ENCODE measurements at places on chromosomes 4 and X.
A peak's percentile ranks its signal among the peaks of the same experiment; 100 is the strongest.

- DNase-seq, result no peak
These were observed 6.2 kb upstream of the MGARP start for GRCh38 chr4:139286186-139286698.

DNA sequence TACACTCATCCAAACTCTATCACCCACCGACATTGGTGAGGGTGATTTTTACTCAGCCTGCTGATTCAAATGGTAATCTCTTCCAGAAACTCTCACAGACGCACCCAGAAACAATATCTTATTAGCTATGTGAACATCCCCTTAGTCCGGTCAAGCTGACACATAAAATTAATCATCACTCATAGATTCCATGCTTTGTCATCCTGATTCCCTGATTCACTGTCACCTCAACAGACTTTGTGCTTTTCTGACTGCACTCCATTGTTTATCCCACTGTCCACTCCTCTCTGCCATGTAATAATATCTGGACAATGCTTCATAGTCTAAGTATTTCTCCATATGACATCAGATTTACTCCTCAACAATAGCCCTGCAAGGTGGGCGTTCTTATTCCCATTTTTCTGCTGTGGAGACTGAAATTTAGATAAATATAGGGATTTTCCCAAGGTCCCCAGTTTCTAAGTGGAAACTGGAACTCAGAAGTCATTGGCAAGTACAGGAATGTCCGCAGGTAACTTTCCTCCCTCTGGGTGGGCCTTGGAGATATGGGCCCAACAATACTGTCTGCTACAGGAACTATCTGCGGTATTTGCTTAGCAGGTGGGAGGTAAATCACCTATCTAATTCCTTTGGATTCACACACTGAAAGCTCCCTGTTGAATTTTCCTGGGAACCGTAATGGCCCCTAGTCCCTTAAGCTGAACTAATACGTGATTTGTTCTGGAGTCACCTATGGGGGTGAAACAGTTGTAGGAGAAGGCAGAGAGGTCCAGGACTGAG is 228.6 kb upstream of the BCOR start:
- no peak for DNase-seq

GRCh38 chr4:39394706-39395105 is 12.0 kb upstream of the KLB start:
- DNase-seq, result no peak

DNA sequence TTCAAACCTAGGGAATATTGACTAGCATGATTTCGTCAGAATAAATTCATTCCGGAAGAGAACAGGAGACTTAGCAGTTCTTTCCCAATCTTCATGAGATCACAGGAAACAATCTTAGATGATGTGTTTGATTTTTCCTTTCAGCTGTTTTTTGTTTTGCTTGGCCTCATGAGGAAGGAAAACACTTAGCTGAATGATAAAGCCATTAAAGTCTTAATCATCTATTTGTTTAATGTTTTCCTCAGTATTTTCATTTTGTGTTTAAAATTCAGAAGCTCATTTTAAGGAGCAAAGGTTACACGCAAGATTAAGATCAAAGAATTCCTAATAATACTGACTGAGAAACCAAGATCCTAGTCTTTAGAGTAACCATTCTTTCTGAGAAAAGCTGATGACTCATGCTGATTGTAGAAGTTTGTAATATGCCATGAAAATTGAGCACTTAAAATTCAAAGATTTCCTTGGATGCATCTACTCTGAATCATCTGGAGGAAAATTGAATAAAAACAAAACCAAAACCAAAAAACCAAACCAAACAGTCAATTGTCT is 15.4 kb upstream of the TBC1D19 start:
- no peak for DNase-seq

DNA sequence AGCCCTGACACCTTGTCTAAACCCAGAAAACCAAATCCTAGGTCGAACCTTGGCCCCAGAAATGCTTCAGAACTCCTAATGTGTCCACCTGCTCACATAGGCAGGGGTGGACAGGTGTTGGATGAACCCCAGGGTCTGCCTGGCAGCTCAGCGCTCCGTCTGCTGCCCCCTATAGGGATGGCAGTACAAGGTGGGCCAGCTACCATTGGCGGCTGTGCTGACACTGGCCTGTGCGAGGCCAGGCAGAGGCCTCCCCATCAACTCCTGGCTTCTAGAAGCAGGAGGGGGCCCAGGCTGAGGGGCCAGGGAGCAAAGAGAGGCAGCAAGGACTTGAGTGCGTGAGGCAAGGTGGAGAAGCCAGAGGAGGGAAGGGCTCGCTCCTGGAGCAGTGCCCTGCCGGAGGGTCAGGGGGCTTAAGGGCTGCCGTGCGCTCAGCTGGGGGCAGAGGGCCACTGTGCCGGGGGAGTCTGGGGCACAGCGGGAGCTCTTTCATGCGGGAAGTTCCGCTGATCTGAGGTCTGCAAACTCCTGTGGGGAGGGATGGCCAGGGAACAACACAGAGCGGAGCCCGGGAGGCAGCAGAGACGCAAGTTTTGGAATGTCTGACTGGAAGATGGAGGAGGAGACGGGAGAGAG is 20.6 kb downstream of the CCNQ start:
- no peak for DNase-seq

DNA sequence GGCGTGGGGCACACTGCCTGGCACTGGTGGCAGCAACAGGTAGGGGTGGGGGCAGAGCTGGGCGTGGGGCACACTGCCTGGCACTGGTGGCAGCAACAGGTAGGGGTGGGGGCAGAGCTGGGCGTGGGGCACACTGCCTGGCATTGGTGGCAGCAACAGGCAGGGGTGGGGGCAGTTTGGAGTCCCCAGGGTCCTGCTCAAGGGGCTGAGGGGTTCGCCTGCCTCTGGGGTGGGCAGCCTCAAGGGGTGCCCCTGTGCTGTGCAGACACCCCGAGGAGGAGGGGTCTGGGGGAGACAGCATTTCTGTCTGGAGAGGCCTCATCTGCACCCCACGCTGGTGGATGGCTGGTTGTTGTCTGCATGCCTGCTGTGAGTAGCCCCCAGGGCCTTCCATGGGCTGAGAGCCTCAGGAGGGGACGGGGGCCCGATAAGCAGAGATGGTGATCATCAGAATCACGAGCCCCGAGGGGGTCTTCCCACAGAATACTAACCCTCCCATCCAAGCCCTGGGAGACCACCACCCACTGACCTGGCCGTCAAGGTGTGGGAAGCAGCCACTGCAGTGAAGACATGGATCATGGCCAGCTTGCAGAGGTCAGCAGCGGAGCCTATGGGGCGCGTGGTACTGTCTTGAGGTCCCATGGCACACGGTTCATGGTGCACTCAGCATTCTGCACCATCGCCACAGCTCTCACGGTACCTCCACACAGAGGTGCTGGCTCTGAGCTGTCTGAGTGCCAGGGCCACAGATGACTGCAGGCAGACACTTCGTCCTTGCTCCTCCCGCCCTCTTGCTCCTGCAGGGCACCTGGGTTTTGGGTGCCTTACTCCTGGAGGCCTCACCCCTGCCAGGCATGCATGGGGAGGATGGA is 21.5 kb downstream of the NAT8L start:
- DNase-seq, result no peak

- DNase-seq, result no peak
These were observed 30.2 kb downstream of the DMP1 start for GRCh38 chr4:87680271-87680670.

- no peak for DNase-seq
These were observed 17.7 kb downstream of the SNX25 start for GRCh38 chr4:185227131-185227551.

GRCh38 chr4:61580721-61581377 is 380.7 kb downstream of the ADGRL3 start:
- no peak for DNase-seq

DNA sequence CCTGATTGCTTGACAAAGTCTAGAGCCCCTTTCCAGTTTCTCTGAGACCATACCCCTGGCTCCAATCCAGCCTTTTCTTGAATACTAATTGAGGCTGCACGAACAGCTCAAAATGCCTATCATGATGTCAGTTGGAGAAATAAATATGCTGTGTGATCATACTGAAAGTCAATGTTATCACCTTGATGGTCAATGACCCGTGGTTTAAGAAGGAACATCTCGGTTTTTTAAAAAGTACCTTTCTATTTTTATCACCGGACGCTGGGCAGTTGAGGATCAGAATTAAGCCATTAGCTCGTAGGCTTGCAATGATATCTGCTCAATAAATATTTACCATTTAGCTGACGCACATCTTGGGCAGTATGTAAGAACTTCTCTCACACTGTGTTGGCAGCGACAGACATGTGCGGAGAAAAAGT is 852 bp upstream of the WDR44 start:
- DNase-seq, result no peak

GRCh38 chr4:155705664-155706063 is 39.0 kb downstream of the GUCY1A1 start:
- DNase-seq, result no peak

DNA sequence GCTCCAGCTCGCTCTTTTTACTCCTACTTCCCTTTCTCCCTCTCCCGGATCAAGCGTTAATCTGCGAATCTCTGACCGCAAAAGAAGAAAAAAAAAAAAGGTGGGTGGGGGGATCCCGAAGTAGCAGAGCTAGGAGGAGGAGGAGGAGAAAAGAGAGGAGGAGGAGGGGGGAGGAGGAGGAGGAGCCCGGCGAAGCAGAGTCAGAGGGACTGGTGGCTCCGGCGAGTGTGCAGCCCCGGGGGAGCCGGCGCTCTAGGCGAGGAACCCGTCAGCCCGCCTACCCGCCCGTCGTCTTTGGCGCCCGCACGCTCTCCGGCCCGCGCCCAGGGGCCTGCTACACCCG is at the start of gene NHSL2:
Gene NHSL2 (plus strand): TSS at position 203 of the 343 bp plus-strand sequence.
- peak; percentile 34 for DNase-seq

DNA sequence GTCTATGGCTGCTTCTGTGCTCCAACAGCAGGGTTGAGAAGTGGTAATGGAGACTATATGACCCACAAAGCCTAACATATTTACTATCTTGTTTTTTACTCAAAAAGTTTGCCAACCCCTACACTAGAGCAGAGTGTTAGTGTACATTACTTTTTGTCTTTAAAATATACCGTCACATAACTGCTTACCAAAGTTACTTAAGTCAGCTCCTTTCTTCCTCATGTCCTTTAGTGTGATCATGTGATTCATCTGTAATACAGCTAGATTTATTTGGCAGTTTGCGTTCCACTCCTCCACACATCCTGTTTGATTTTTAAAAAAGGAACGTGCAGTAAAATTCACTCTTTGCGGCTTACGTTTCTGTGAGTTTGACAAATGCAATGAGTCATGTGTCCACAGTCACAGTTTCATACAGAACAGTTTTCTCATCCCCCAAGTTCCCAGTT is 162.4 kb upstream of the GPRIN3 start:
- DNase-seq, result no peak

- DNase-seq, result no peak
These were observed 67.4 kb downstream of the DMP1 start for GRCh38 chr4:87717276-87718031.

- DNase-seq, result peak; percentile 11
These were observed 12.5 kb downstream of the F8 start for GRCh38 chrX:155009994-155010472.

DNA sequence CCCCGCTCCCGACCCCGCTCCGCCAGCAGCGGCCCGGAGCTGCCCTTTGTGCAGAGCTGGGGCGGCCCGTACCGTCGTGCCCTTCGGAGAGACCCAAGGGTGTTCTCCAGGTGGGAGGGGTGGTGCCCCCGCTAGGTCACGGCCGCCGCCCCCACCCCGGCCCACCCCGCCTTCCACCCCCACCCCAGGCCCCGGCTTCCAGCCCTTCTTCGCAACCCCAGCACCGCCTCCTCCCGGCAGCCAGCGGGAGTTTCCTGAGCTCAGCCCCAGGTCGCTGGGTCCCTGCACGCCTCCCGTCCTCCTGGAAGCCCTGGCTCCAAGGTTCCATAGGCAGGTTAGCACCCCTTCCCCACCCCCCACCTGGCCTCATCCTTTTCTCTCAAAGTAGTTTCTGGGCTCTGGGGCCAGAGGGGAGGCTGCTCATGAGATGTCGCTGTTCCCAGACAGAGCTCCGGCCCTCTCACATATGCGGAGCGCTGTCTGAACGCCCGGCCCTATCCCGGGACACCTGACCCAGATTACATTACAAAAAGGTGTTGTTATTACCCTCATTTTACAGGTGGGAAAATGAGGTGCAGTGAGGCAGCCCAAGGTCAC is 25.2 kb upstream of the FGFR3 start:
- no peak for DNase-seq

- DNase-seq, result peak; percentile 34
These were observed 58.1 kb upstream of the PARM1 start for GRCh38 chr4:74874753-74875367.

- no peak for DNase-seq
These were observed 657.2 kb upstream of the DIAPH2 start for GRCh38 chrX:96027407-96027806.

GRCh38 chr4:112144546-112145325 is 518 bp upstream of the FAM241A start:
- no peak for DNase-seq

- no peak for DNase-seq
These were observed 42.1 kb downstream of the SLC2A9 start for GRCh38 chr4:9979101-9979701.

- DNase-seq, result no peak
These were observed 616.7 kb downstream of the RAPGEF2 start for GRCh38 chr4:159719531-159719930.

Measured in heart right ventricle (tissue), 16 donors.